ENCODE measurements at places on chromosomes 1 and 21.

DNA sequence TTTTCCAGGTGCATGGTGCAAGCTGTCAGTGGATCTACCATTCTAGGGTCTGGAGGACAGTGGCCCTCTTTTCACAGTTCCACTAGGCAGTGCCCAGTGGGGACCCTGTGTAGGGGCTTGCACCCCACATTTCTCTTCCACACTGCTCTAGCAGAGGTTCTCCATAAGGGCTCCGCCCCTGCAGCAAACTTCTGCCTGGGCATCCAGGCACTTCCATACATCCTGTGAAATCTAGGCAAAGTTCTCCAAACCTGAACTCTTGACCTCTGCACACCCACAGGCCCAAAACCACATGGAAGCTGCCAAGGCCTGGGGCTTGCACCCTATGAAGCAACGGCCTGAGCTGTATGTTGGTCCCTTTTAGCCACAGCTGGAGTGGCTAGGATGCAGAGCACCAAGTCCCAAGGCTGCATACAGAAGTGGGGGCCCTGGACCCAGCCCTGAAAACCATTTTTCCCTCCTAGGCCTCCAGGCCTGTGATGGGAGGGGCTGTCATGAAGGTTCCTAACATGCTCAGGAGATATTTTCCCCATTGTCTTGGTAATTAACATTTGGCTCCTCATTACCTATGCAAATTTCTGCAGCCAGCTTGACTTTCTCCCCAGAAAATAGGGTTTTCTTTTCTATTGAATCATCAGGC is 46.1 kb downstream of the SERBP1 start:
- no peak for DNase-seq

GRCh38 chr1:33036051-33036525 is 595 bp downstream of the AK2 start:
- no peak for DNase-seq

- no peak for DNase-seq
Measured at GRCh38 chr21:43694437-43695079, 24.4 kb upstream of the PDXK start.

- DNase-seq: no peak
Measured at GRCh38 chr1:93178418-93178817, 1.8 kb downstream of the TMED5 start.

DNA sequence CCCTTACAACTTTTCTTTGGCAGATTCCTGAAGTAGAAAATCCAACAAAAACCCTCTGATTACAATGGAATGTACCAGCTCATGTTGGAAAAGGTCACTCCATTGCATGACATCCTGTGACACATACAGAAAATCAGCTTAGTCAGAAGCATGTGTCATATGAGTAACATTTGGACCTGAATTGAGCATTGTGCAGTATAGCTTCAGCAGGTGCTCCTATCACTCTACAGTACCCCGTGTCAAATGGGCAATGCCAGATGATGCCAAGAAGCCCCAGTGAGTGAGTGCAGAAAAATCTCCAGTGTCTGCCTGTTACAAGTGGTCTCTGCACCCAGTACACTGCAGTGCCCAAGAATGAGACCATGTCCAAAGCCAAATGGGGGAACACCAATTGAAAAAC is 129.7 kb upstream of the RUNX1 start:
- DNase-seq: no peak

DNA sequence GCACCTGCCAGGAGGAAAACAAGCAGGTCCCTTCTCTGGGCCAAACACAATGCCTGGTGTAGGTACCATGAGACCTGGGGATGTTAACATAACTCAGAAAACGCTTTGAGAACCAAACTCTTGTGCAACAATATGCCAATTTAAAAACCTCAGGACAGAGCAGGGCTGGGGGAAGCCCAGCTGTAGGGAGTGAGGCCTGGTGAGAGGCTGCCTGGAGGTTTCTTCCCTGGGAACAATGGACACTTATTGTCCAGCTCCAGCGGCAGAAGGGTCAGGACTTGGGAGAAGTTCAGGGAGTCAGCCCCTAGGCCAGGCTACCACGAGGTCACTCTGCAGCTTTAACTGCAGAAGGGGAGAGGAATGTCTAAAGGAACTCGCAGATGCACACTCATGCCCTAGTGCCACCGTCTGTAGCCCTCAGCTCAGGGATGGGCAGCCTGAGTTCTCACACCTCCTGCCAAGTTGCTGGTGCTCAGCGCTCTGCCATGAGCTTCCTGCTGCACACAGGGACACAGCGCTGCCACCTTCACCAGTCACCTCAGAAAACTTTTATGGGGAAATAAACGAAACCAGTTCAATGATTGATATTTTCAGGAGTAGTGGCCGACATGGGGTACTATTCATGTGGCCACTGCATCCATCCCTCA is 8.5 kb downstream of the GPR157 start:
- no peak for DNase-seq

- no peak for DNase-seq
Measured at GRCh38 chr1:78619446-78619802, 824 bp upstream of the IFI44L start.

GRCh38 chr1:229436201-229436600 is 2.3 kb upstream of the ACTA1 start:
- DNase-seq: no peak

DNA sequence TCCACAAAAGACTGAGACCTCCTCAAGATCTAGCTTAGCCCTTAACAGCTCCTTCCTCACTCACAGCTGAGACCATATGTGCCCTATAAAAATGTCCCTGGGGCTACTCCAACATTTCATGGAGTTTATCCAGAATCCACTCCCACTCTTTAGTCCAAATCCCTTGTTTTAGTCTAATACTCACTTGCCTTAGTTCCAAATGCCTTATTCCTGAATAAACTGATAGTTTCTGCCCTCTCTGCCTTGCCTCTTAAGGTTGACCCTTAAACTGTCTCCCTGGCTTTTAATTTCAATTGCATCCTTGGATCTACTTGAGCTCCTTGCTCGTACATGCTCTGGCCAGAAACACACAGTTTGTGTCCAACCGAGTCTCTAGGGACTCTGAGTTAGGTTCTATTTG is 47.3 kb upstream of the LYPLAL1 start:
- no peak for DNase-seq

DNA sequence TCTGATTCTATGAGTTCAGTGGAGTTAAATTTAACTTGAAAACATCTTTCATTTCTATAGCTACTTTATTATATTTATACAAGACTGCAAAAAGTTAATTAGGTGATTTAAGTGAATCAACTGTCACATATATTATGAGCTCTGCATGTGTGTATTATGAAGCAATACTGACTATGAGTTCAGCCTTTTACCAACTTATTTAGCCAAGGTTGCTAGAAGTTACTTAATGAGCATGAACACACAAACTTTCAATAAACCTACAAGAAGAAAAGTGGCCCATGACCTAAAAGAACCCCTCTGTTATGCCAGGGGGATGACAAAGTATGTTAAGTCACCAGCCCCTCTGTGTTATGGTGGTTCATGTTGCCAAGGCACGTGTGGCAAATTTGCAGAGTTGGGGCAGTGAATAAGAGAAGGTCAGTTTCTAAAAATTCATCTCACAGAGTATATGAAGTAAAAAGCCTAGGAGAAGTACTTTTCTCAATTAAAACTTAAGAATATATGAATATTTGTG is 86.7 kb upstream of the LYPLAL1 start:
- DNase-seq: no peak

- DNase-seq: no peak
Measured at GRCh38 chr1:24878045-24878444, 52.0 kb downstream of the RUNX3 start.

- DNase-seq: no peak
Measured at GRCh38 chr1:4055294-4055967, 155.4 kb upstream of the C1orf174 start.

DNA sequence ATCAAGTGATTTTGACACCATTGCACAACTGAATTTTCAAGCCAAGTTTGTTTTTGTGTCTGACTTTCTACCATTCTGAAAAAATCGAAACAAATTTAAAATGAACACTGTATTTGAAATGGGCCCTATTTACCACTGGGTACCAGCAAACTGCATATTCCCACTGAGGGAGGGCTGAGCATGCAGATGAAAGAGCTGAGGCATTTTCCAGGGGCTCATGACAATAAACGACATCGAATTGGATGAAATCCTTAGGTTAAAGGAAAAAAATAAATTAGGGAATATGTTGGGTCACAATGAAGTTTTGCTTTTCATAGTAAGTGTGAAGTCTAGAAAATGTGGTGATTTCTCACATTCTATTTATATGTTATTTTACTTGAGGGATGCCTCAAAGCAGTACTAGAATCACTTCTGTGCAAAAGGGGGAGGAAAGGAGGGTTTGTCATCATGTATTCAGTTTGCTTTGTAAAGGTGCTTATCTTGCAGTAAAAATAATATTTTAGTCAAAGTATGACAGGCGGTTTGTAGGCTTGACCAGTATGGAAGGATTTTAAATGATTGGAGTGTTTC is 11.2 kb downstream of the ZBTB18 start:
- DNase-seq: no peak
